ENCODE measurements at places on chromosomes 5 and 9. TPM values are rescaled to one million over a fixed set of nuclear protein-coding genes. Genes with fewer than 3 reads are reported as not detected.

GMCL2 gene
- not detected for total RNA-seq

DNA sequence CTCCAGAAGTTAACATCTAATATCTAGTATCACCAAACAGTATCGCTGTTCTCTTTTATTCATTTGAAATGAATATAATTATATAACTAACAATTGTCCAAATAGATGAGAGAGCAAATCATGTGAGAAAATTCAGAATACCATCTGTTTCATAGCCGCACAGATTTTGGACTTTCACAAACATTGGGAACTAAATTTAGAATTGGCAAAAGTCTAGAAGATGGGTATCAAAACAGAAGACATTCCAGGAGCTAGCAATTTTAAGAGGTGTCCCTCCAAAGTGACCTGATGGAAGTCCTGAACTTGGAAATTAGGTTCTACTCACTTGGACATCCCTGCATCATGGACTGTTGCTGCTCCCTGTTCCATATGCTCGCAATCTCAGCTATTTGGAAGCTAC is 57.0 kb upstream of the FSD1L start:
- H3K4me1 ChIP-seq: no peaks in the 10 kb centered on the region
- DNase-seq: no peak
- H3K27me3 ChIP-seq: no peaks in the 10 kb centered on the region
- no peak overlapping the region for H3K4me3 ChIP-seq
- H3K36me3 ChIP-seq: peaks cover 3% of the 10 kb centered on the region

DNA sequence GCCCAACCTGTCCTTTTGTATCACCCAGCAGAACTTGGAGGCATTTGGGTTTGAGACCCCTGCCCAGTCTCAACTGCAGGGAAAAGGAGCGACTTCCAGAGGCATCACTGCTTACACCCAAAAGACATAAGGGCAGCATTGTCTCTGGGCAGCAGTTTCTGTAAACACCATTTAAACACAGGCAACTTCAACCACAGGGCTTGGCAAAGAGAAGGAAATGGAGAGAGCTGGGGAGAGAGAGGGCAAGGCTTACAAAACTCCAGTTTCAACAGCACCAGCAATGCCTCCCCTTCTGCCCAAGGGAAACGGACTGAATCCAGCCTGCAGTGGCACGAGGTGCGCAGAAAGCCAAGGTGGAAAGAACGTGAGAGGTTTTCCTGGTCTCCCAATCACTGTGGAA is 147.6 kb downstream of the ROR2 start:
- no peak overlapping the region for H3K4me3 ChIP-seq
- DNase-seq: peak; percentile 27
- no peak overlapping the region for H3K27ac ChIP-seq

- peaks cover 20% of the 10 kb centered on the region for H3K4me1 ChIP-seq
- no peak for DNase-seq
- H3K36me3 ChIP-seq: peaks cover 2% of the 10 kb centered on the region
- peak overlapping the region; percentile 41 for H3K4me3 ChIP-seq
- peaks cover 5% of the 10 kb centered on the region for H3K27me3 ChIP-seq
- H3K27ac ChIP-seq: peak overlapping the region; percentile 15
Observed at GRCh38 chr9:88535226-88536022, 446 bp downstream of the NXNL2 start.

DNA sequence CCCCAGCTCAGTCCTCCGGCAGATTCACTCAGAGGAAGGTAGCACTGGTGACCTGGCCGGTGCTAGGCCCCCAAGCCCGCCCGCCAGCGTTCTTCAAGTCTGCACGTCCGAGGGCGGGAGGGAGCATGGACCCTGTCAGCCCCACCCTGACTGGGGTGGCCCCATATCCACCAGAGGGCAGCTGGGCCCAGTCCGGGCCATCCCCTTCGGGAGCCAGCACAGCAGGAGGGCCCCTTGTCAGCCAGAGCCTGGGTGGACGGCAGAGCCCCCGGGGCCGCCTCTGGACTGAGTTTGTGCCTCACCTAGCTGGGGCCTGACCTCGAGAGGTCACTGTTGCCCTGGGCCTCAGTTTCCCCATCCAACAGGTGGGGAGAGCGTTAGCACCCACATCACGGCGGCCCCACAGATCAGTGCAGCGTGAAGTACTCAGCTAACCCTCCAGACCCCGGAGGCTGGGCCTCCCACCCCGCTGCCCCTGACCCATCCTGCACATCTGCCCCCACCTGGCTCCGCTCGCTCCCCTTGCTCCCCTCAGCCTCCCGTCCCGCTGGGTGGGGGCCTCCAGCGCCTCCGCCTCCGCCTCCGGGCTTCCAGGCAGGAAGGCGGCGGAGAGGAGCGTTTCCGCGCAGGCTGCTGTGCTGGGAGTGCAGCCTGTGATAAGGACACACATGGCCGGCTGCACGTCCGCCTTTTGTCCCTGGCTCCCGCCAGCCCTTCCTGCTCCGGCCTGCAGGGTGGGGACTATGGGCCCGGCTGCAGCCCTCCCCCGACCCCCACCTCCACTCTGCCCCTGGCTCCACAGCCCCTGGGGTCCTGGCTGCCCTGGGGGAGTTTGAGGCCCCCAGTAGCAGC is 16.6 kb upstream of the EGFL7 start:
- DNase-seq: peak; percentile 59
- peaks cover 8% of the 10 kb centered on the region for H3K4me1 ChIP-seq
- H3K27ac ChIP-seq: peak overlapping the region; percentile 65
- H3K4me3 ChIP-seq: no peak overlapping the region
- H3K27me3 ChIP-seq: no peaks in the 10 kb centered on the region
